ENCODE measurements at places on chromosomes 16 and 17. TPM values are rescaled to one million over a fixed set of nuclear protein-coding genes. Genes with fewer than 3 reads are reported as not detected.
A peak's percentile ranks its signal among the peaks of the same experiment; 100 is the strongest.

GRCh38 chr16:89550421-89551007, 10.0 kb upstream of the RPL13 start:
- DNase-seq: no peak

- DNase-seq: no peak
These were observed 28.8 kb upstream of the RNF43 start for GRCh38 chr17:58446086-58446485.

- DNase-seq: no peak
These were observed 410.0 kb upstream of the HSBP1 start for GRCh38 chr16:83397601-83398291.

DNA sequence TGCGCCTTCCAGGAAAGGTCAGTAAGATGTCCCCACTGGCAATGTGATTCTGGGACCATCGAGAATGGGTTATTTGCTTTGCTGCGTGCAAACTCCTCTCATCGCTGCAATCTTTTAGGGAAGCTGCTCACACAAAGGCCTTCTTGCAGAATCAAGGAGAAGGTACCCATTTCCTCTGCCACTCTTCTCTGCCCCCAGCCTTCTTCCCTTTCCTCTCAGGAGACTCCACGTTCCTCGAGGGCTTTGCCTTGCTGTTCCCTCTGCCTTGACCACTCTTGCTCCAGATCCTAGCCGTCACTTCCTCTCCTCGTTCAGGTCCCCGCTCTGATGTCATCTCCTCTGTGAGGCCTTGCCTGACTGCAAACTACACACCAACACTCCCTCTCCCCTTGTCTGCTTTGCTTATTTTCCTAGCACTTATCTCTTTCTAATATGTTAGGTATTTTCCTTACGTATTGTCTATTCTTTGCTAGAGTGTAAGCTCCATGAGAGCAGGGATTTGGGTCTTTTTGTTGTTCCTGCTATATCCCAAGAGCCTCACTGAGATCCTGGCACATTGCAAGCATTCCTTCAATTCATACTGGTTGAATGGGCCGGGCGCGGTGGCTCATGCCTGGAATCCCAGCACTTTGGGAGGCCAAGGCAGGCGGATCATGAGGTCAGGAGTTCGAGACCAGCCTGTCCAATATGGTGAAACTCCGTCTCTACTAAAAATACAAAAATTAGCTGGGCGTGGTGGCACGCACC, 5.3 kb upstream of the CRK start:
- DNase-seq: no peak

DNA sequence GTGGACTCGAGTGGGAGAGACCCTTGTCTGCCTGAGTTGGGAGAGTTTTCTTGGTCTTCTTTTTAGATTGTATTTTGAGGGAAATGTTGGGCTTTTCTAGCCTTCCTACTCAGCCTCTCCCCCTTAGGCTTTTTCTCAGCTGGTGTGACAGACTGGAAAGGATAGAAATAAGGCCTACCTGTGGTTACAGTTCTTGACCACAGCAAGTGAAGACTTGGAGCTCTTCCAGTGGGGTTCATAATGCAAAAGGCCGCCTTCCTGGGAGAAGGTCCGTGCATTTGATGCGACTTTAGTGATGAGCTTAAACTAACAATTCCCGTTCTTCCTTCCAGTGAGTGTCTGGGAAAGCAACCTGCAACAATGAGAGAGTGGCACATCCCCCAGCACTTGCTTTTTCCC, 56.8 kb downstream of the B9D1 start:
- DNase-seq: no peak

GRCh38 chr17:65115839-65116238, 21.3 kb upstream of the RGS9 start:
- no peak for DNase-seq

DNA sequence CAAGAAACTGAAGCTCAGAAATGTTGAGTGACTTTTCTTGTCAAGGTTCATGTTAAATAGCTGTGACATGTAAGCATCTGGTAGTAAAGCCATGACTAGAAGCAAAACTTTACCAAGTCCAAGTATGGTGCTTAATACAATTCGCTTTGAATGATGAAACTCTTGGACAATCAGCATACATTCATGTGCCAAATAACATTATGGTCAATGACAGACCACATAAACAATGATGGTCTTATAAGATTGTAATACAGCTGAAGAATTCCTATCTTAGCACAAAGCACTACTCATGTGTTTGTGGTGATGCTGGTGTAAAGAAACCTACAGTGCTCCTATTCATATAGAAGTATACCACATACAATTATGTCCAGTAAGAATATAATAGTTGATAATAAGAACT, 97.1 kb upstream of the RPRML start:
- no peak for DNase-seq

GRCh38 chr17:69428252-69428980, 13.9 kb downstream of the MAP2K6 start:
- DNase-seq: no peak

DNA sequence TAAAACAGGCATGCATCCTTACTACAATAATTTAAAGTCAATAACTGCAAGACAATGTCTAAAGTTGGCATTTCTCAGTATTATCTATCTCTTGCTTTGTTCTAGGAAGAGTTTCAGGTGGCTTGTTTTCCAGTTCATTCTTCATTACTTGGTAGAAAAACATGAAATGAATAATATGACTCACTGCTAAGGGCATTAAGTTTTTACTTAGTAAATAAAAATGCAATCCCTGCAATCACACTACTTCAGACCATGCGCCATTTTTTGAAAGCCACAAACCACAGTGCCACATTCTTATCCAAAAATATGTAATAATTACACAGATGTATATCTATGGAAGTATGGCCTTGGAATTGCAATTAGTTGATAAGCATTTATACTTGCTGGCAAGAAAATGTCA, 55.4 kb downstream of the CREBBP start:
- DNase-seq: no peak

- no peak for DNase-seq
These were observed 61.1 kb downstream of the BANP start for GRCh38 chr16:88012360-88012759.

DNA sequence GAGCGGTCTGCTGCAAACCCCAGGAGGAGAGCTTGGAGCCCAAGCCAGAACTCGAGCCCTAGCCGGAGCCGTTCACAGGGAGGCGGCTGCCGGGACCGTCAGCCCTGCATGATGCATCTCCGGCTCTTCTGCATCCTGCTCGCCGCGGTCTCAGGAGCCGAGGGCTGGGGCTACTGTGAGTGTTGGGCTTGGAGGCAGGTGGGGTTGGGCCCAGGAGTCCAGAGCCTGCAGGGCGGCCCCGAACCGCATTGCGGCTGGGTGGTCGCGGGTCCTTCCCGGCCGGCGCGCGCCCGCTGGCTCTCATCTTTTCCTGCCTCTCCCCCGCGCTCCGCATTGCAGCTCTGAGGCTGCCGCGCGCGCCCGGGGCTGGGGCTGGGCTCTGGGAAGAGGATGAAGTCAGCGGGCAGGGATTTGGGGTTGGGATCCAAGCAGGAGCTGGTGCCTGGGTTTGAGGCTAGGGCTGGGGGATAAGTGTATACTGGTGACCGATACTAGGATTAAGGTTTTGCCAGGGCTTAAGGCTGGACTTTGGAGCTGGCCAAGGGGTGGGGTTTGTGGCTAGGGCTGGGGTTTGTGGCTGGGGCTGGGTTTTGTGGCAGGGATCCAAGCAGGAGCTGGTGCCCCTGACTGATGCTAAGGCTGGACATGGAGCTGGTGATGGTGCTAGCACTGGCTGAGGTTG, 532 bp downstream of the CNTNAP1 start:
- no peak for DNase-seq

GRCh38 chr17:2405247-2405926, 4.5 kb upstream of the MNT start:
- DNase-seq: peak; percentile 33

GRCh38 chr16:1407753-1408152, 6.8 kb downstream of the UNKL start:
- no peak for DNase-seq

DNA sequence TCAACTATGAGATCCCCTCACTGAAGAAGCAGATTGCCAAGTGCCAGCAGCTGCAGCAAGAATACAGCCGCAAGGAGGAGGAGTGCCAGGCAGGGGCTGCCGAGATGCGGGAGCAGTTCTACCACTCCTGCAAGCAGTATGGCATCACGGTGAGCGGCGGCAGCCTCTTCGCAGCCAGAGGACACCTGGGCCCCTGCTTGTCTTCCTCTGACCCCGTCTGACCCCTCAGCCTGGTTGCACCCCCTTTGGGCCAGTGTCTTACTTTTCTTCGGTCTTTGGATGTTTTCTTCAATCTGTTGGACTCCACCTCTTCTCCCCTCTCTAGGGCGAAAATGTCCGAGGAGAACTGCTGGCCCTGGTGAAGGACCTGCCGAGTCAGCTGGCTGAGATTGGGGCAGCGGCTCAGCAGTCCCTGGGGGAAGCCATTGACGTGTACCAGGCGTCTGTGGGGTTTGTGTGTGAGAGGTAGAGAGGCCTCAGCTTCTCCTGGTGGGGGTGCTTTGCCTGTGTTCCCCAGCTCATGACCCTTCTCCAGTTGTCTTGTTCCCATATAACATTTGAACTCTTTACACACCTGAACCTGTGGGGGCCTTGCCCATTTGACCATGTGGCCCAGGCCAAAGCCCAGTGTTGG, 4.4 kb downstream of the CDK5RAP3 start:
- no peak for DNase-seq

- DNase-seq: peak; percentile 46
These were observed 3.0 kb downstream of the SOX9 start for GRCh38 chr17:72123530-72124437.

GRCh38 chr17:61196302-61196704, 203.3 kb upstream of the TBX2 start:
- DNase-seq: no peak

- no peak for DNase-seq
These were observed 194.4 kb downstream of the SALL1 start for GRCh38 chr16:50956637-50957036.

- DNase-seq: no peak
These were observed 53.7 kb upstream of the METRNL start for GRCh38 chr17:83025636-83026280.

DNA sequence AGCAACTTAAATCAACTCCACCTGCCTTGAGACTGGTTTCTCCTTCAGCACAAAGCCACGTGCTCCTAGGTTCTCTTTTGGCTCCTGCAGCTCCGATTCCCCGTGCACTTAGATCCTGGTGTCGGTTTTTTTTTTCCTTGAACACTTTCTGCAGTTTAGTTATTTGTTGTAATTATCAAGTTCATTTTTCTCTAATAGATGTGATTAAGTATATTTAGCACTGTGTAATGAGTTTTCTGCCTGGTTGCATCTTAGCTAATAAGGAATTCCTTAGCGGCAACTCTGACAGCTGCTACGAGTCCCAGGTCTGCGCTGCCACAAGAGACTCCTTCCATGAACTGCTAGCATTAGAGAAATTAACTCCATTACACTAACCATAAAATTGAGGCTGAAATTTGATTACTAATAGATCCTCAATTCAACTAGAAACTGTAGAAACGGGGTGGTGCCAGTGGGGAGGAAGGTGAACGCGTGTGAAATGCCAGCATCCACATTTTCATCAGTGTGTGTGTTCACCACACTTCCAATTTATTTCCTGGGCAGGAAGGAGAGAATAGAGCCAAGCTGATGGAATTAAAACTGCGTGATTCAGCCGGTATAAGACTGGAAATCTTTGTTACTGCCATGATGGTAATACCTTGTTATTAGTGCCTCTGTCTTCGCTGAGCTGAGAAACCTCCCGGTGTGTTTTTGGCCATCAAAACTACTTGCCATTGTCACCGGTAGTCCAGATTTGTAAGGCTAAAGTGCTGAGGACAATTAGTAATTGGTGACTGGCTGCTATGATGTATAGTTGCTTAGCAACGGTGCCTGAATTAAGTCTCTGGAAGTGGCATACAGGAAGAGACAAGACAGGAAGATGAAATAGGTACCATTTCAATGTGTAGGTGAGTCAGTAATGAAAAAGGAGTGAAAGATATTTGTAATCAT, 232.4 kb downstream of the IRX3 start:
- DNase-seq: no peak

GRCh38 chr17:61481421-61481820, 29.2 kb downstream of the TBX4 start:
- no peak for DNase-seq

- DNase-seq: no peak
These were observed 166.6 kb downstream of the PHKB start for GRCh38 chr16:47627721-47628120.

- peak; percentile 98 for DNase-seq
These were observed 13.7 kb upstream of the MMP2 start for GRCh38 chr16:55465077-55465896.

GRCh38 chr16:66263168-66263972, 103.1 kb upstream of the CDH5 start:
- DNase-seq: no peak

GRCh38 chr17:38448208-38448771, 20.0 kb downstream of the ARHGAP23 start:
- DNase-seq: no peak

Gene MED13
- total RNA-seq: 27.5 TPM

Gene CBX2
- 3.1 TPM for total RNA-seq

Gene CBFA2T3
- 23.7 TPM for total RNA-seq

Gene FOXJ1
- 0.35 TPM for total RNA-seq

Gene VTN
- 9.8 TPM for total RNA-seq

Gene VPS35
- total RNA-seq: 49.9 TPM

Gene WFIKKN2
- 0.09 TPM for total RNA-seq

Gene RND2
- total RNA-seq: 0.57 TPM

Gene CLDN9
- 3.6 TPM for total RNA-seq

Gene C1QTNF8
- not detected for total RNA-seq

Gene HOXB8
- not detected for total RNA-seq
